Dermis blood vessel endothelial cell (primary cell): ENCODE measurements at places on chromosomes 13 and 19. TPM values are rescaled to one million over a fixed set of nuclear protein-coding genes. Genes with fewer than 3 reads are reported as not detected.

The SLC1A5 gene
- total RNA-seq: 66.9 and 76.2 TPM in 2 replicates

The RCBTB2 gene
- 19.3 and 24.8 TPM in 2 replicates for total RNA-seq

The TEX101 gene
- total RNA-seq: not detected in 2 replicates

The UPK1A gene
- 0.09 TPM in 1 of 2 replicates, not detected in the other for total RNA-seq

The SELENOV gene
- not detected in 2 replicates for total RNA-seq

The TNFSF11 gene
- total RNA-seq: not detected in 2 replicates

The ZNF555 gene
- total RNA-seq: 7.9 and 9.7 TPM in 2 replicates

The MTRF1 gene
- total RNA-seq: 11.7 and 14.5 TPM in 2 replicates

The ACP7 gene
- total RNA-seq: 0.19 TPM in 1 of 2 replicates, not detected in the other
